ENCODE measurements at places on chromosomes 7 and 10. TPM values are rescaled to one million over a fixed set of nuclear protein-coding genes. Genes with fewer than 3 reads are reported as not detected.

Gene CAMK1D
- 29.6 TPM for total RNA-seq

Gene LRRC18
- not detected for total RNA-seq

DNA sequence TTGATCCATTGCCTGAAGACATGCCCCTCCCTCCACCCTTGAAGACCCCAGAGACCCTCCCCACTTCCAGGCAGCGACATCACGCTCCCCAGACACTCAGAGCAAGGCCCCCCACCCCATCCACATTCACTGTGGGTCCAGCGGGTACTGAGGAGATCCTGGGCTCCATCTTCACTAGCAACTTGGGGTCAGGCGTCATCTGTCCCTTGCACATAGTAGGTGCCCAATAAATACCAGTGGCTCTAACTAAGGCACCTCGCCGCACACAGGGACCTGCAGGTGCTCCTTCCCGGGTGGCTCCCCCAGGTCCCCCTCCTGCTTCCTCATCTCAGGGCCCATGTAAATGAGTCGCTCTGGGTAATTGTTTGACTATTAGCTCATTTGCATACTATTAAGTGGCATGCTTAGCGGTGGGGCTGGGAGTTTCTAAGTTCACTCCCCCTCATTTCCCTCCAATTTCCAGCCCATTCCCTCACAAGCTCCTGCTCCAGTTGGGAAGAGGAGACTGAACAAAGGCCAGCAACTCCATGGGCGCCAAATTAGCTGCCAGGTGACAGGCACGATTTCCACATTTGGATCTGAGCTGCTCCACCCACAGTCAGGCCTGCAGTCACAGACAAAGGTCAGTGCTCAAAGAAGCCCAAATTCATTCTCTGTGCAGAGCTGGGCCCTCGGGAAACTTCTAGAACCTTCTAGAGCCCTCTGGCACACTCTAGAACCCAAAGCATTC lies 29.7 kb downstream of the EBF3 start:
- H3K27ac ChIP-seq: no peak overlapping the region
- H3K36me3 ChIP-seq: no peaks in the 10 kb centered on the region
- no peaks in the 10 kb centered on the region for H3K4me1 ChIP-seq
- no peaks in the 10 kb centered on the region for H3K27me3 ChIP-seq

DNA sequence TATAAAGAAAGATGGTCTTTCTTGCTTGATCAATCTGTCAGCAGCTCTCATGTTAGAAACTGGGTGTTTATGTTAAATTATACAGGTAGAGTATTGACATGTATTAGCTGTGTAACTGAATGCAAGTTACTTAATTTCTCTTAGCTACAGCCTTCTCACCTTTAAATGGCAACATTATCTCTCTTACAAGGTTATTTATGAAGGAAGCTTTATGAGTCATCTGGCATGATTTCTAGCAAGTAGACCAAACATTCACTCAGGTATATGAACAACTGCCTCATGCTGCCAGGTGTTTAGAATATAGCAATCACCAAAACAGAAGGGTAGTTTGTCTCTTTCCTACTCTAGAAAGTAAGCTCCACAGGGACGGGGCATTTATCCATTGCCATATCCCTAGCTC lies 8.5 kb downstream of the ARL4A start:
- no peaks in the 10 kb centered on the region for H3K27me3 ChIP-seq
- no peaks in the 10 kb centered on the region for H3K4me1 ChIP-seq
- DNase-seq: no peak
- no peak overlapping the region for H3K27ac ChIP-seq

Gene CYP3A5
- total RNA-seq: 0.24 TPM

- no peak overlapping the region for H3K4me3 ChIP-seq
- peaks cover 17% of the 10 kb centered on the region for H3K4me1 ChIP-seq
- no peak for DNase-seq
These were observed 166.8 kb downstream of the SORCS1 start for GRCh38 chr10:106997721-106998120.

DNA sequence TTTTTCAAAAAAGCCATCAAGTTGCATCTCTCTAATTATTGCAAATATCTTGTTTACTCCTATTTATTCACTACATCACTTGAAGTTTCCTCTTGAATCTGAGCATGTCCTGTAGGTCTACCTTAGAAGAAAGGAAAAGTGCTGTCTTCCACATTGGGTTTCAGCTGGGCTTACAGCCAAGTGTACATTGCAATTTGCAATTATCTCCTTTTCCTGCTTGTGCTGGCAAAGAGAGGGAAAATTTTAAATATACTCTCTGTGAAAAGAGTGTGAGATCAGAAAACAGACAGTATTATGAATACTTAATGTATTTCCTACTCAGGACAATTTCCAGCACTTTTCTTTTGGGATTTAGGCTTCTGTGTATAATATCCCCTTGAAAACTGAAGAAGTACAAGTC lies 839.7 kb downstream of the CNTNAP2 start:
- DNase-seq: no peak
- no peaks in the 10 kb centered on the region for H3K36me3 ChIP-seq
- H3K27ac ChIP-seq: no peak overlapping the region
- no peaks in the 10 kb centered on the region for H3K27me3 ChIP-seq
- no peak overlapping the region for H3K4me3 ChIP-seq

GRCh38 chr10:132942101-132943057 lies at the start of gene CFAP46:
Gene CFAP46, minus strand, starts transcription at chr10:132942570. Its CDS starts 86 bp downstream, at chr10:132942484.
- H3K4me3 ChIP-seq: peak within 1 kb of the TSS; percentile 54
- H3K4me1 ChIP-seq: peaks cover 10% of the 10 kb centered on the region
- no peaks in the 10 kb centered on the region for H3K36me3 ChIP-seq
- no peaks in the 10 kb centered on the region for H3K27me3 ChIP-seq

- DNase-seq: no peak
- no peak overlapping the region for H3K4me3 ChIP-seq
- H3K27ac ChIP-seq: no peak overlapping the region
- H3K4me1 ChIP-seq: no peaks in the 10 kb centered on the region
- no peaks in the 10 kb centered on the region for H3K36me3 ChIP-seq
These were observed 30.4 kb downstream of the CROT start for GRCh38 chr7:87375662-87376435.

Gene EPC1
- total RNA-seq: 83.4 TPM

GRCh38 chr10:120480065-120480600 lies 23.1 kb downstream of the PLPP4 start:
- no peaks in the 10 kb centered on the region for H3K36me3 ChIP-seq
- H3K4me1 ChIP-seq: no peaks in the 10 kb centered on the region
- DNase-seq: no peak
- H3K27ac ChIP-seq: no peak overlapping the region
- H3K27me3 ChIP-seq: no peaks in the 10 kb centered on the region
- H3K4me3 ChIP-seq: no peak overlapping the region

Gene CPEB3
- 12.3 TPM for total RNA-seq

Gene CHAT
- total RNA-seq: not detected

Gene ANKRD1
- not detected for total RNA-seq

DNA sequence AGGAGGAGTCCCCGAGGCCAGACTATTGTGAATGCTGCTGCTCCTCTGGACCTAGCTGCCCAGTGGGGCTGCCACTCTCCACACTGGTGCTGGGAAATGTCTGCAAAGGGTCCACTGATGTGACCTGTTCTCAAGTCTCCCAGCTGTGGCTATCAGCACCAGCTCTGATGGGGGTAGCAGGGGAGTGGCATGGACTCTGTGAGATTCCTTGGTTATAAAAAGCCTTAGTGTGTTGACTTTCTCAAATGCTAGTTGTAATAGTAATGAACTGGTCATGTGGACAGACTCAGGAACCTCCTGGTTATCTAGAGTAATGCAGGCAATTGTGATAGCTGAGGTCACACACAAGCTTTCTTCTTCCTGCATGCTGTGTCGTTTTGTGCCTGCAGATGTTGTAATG lies 34.1 kb upstream of the ARMC3 start:
- H3K27ac ChIP-seq: no peak overlapping the region
- no peak overlapping the region for H3K4me3 ChIP-seq
- no peaks in the 10 kb centered on the region for H3K4me1 ChIP-seq
- no peaks in the 10 kb centered on the region for H3K27me3 ChIP-seq
- no peaks in the 10 kb centered on the region for H3K36me3 ChIP-seq
- no peak for DNase-seq

DNA sequence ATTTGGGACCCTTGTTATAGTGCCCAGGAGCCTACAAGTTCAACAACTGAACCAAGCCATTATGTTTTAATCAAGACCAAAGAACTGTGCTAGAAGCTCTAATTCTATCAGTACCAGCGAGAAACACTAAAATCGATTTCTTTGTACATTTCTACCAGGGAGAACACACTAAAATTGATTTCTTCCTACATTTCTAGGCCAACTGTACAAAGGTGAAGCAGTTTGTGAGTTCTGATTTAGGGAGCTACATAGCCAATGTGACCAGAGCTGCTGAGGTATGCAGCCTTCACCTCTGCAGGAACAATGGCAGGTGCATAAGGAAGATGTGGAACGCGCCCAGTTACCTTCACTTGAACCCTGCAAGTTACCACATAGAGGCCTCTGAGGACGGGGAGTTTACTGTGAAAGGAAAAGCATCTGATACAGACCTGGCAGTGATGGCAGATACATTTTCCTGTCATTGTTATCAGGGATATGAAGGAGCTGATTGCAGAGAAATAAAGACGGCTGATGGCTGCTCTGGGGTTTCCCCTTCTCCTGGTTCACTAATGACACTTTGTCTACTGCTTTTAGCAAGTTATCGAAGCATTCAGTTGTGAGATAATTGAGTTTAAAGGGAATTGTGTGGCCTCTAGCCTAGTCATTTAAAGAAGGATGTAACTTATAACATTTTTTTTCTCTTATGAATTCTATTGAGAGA lies 31.7 kb downstream of the HYAL4 start:
- H3K4me3 ChIP-seq: no peak overlapping the region
- no peak for DNase-seq
- H3K27me3 ChIP-seq: no peaks in the 10 kb centered on the region
- no peak overlapping the region for H3K27ac ChIP-seq
- H3K36me3 ChIP-seq: no peaks in the 10 kb centered on the region

- no peak for DNase-seq
- H3K27ac ChIP-seq: peak overlapping the region; percentile 90
- peak overlapping the region; percentile 83 for H3K4me3 ChIP-seq
- H3K36me3 ChIP-seq: no peaks in the 10 kb centered on the region
- no peaks in the 10 kb centered on the region for H3K27me3 ChIP-seq
These were observed 832 bp downstream of the PDLIM1 start for GRCh38 chr10:95289921-95290421.

DNA sequence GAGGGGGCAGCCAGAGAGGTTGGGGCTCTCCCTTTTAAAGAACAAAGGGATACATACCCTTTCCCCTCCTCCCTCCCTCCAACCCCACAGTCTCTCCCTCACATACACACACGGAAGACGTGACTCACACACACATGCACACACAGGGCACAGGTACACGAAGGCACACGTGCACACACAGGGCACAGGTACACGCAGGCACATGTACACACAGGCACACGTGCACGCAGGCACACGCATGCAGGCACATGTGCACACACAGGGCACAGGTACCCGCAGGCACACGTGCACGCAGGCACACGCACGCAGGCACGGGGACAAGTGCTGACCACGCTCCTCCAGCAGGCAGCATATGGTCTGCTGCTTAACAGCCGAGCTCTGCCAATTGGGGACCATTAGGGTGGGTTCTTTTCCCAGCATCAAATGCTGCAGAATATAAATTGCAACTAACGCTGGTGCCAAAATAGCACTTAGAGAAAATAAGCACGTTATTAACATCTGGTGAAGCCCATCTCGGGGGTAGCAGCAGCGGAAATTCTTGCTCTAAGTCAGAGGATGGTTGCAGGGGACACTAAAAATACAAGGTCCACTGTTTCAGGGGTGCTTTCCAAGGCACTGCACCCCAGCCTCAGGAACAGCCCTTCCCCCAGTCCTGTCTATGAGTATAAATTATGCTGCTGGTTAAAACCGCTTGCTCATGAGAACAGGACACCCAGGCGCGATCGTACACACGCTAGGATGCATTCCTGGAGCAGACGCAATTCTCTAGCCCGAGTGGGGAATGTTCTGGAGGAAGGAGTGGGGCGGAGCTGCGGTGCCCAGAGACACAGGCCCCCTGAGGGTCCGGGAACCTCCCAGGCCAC lies 55.2 kb upstream of the TNRC18 start:
- H3K4me3 ChIP-seq: no peak overlapping the region
- H3K27me3 ChIP-seq: no peaks in the 10 kb centered on the region
- H3K36me3 ChIP-seq: no peaks in the 10 kb centered on the region
- no peak overlapping the region for H3K27ac ChIP-seq

Gene PAPSS2
- total RNA-seq: 29.8 TPM

Gene ZP3
- total RNA-seq: 0.94 TPM

- no peak overlapping the region for H3K27ac ChIP-seq
- no peaks in the 10 kb centered on the region for H3K27me3 ChIP-seq
- no peak overlapping the region for H3K4me3 ChIP-seq
- H3K4me1 ChIP-seq: no peaks in the 10 kb centered on the region
- no peak for DNase-seq
- H3K36me3 ChIP-seq: no peaks in the 10 kb centered on the region
These were observed 49.4 kb downstream of the SPAM1 start for GRCh38 chr7:123974326-123974908.

DNA sequence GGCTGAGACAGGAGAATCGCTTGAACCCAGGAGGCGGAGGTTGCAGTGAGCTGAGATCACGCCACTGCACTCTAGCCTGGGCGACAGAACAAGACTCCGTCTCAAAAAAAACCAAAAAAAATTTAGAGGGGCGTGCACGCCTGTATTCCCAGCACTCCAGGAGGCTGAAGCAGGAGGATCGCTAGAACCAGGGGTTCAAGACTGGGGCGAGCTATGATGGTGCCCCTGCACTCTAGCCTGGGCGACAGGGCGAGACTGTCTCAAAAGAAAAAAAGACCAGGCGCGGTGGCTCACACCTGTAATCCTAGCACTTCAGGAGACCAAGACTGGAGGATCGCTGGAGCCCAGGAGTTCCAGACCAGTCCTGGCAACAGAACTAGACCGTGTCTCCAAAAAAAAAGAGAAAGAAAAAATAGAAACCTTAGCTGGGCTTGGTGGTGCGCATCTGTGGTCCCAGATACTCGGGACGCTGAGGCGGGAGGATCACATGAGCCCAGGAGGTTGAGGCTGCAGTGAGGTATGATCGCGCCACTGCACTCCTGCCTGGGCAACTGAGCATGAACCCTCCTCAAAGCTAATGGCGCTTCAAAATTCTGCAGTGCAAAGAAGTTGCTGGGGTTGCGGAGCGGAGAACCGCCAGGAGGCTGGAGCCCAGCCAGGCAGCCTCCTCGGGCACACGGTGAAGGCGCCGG lies 382 bp upstream of the MBLAC1 start:
- DNase-seq: peak; percentile 80
- no peaks in the 10 kb centered on the region for H3K27me3 ChIP-seq
- H3K27ac ChIP-seq: peak overlapping the region; percentile 100
- H3K4me1 ChIP-seq: peaks cover 22% of the 10 kb centered on the region

DNA sequence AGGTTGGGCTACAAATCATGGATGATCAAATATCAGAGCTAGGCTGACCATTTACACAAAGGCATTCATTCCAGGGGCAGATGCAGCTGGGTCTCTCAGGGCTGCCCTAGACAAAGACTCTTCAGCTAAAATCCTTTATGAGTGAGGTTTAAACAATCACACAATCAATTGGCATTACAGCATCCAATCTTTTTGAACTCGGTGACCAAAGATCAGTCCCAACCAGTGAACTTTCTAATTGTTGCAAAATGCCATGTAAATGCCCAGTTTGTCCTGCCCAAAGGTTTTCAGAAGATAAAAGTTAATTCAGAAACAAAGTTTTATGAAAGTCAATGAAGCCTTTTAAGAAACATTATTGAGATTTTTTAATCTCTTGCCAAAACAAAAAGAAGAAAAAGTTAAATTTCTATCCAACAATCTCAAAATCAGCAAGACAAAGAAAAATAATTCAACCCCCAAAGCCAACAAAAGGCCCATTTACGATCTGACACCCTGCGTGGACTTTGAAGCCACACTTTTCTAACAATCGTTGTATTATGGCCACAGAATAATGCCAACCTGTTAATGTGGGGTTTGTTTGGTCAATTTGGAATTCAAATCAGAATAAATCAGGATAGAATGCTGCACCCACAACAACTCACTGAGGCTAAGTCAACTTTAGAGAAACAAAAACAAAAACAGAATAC lies 40.9 kb downstream of the GPR37 start:
- no peak for DNase-seq
- no peak overlapping the region for H3K27ac ChIP-seq
- no peaks in the 10 kb centered on the region for H3K36me3 ChIP-seq
- no peaks in the 10 kb centered on the region for H3K4me1 ChIP-seq
- no peaks in the 10 kb centered on the region for H3K27me3 ChIP-seq

Gene CYP3A4
- total RNA-seq: not detected

Measured in thyroid gland (tissue), 4 donors.